ENCODE measurements at places on chromosomes 16 and 17.

GRCh38 chr17:78665952-78666920, 89.0 kb upstream of the DNAH17 start:
- no peak for DNase-seq

GRCh38 chr17:8080799-8081219, 6.7 kb downstream of the ALOX12B start:
- peak; percentile 67 for DNase-seq

DNA sequence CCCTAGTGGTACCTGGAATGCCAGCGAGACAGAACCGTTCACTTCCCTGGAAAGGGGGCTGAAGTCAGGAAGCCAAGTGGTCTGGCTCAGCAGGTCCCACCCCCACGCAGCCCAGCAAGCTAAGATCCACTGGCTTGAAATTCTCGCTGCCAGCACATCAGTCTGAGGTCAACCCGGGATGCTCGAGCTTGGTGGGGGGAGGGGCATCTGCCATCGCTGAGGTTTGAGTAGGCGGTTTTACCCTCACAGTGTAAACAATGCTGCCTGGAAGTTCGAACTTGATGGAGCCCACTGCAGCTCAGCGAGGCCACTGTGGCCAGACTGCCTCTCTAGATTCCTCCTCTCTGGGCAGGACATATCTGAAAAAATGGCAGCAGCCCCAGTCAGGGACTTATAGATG, 464.7 kb upstream of the TOM1L1 start:
- DNase-seq = no peak

GRCh38 chr16:4682616-4683254, 10.6 kb upstream of the NUDT16L1 start:
- peak; percentile 29 for DNase-seq

GRCh38 chr16:55566432-55567175, at the start of gene CAPNS2:
TSS of gene CAPNS2 (plus strand) at chr16:55566684. CDS start at chr16:55566757, 73 bp downstream.
- no peak for DNase-seq

Data from RKO (cell line).